NCI-H82 (cell line): ENCODE measurements at places on chromosomes 3 and 15.

GRCh38 chr3:184311633-184312032 is 2.8 kb upstream of the EIF4G1 start:
- no peak for DNase-seq

- no peak for DNase-seq
These were observed 582.9 kb upstream of the PPP2R3A start for GRCh38 chr3:135382621-135383020.

- no peak for DNase-seq
These were observed 33.0 kb downstream of the NME9 start for GRCh38 chr3:138296639-138297038.

DNA sequence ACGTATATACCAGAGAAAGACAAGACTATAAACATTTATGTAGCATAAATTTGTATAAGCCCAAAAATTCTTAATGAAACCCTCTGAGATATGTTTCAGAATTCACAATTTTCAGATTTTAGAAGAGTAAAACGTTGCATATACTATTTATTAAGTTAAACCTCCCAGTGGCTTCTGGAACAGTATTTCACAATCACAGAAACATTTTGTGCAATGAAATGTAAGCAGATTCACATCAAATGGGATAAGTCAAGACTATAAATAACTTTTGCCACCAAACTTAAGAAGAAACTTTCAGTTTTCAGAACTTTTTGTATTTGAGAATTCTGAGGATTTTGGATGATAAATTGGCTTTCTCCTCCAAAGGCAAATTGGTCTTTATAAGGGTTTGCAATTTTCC is 9.2 kb downstream of the SLTM start:
- no peak for DNase-seq

- no peak for DNase-seq
These were observed 51.0 kb downstream of the MME start for GRCh38 chr3:155131104-155131503.

GRCh38 chr15:68349151-68349550 is 71.6 kb downstream of the FEM1B start:
- no peak for DNase-seq

- DNase-seq = peak; percentile 23
These were observed 11.9 kb upstream of the SCG3 start for GRCh38 chr15:51669381-51669780.

GRCh38 chr3:125055331-125055912 is 375 bp downstream of the HEG1 start:
- peak; percentile 62 for DNase-seq

- DNase-seq = peak; percentile 46
These were observed 57.3 kb upstream of the RNF7 start for GRCh38 chr3:141680620-141681389.

DNA sequence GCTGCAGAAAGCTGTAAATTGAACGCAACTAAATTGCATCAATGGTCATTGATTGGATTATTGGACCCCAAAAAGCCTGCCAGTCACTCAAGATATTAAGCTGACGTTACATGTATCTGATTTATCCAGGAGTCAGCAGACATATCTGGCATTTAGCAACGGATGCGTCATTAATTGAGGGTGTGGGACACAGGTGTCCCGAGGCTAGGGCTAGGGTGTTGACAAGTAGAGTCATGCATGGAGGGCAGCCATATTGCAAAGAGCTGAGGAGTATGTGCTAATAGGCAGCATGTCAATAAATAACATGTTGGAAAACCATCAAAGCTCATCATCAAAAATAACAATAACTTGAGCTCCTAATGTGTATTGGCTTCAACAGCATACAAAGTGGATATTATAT is 234.5 kb upstream of the GOLGA6L4 start:
- no peak for DNase-seq

- DNase-seq = peak; percentile 81
These were observed 45.4 kb downstream of the SSR3 start for GRCh38 chr3:156509189-156510174.

DNA sequence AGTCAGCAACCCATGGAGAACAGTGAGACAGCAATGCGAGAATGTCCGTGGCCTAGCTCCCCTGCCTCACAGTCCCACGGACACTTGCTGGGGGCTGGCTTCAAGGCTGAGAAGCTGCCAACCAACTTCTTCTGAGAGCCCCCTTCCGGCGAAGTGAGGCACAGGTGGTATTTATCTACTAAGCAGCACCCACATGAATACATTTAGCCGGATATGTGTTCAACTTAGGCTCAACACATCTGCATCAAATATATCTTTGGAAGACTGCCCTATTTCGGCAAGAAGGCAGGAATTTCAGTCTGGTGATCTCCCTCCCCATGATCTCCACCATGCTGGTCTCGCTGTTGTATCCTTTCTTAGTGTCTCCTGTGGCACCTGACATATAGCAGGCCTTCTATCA is 340.9 kb upstream of the NR2E3 start:
- DNase-seq = peak; percentile 28

- DNase-seq = no peak
These were observed 27.0 kb downstream of the HMCES start for GRCh38 chr3:129305592-129306091.

DNA sequence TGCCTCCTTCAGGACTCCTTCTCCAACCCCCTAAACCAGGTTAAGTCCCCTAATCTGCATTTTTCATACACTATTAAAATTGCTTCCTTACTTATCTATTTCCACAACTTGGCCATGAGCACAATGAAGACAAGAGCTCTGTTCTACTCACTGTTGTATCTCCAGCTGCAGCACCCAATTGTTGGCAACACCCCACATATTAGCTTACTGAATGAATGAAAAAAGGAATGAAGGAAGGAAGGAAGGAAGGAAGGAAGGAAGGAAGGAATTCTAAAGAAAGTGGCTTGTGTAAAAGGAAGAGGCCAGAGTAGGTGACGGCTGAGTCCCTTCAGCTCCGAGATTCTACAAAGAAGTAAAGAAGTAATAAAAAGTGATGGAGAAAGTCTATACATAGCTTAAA is 444.7 kb downstream of the ERC2 start:
- DNase-seq = no peak

DNA sequence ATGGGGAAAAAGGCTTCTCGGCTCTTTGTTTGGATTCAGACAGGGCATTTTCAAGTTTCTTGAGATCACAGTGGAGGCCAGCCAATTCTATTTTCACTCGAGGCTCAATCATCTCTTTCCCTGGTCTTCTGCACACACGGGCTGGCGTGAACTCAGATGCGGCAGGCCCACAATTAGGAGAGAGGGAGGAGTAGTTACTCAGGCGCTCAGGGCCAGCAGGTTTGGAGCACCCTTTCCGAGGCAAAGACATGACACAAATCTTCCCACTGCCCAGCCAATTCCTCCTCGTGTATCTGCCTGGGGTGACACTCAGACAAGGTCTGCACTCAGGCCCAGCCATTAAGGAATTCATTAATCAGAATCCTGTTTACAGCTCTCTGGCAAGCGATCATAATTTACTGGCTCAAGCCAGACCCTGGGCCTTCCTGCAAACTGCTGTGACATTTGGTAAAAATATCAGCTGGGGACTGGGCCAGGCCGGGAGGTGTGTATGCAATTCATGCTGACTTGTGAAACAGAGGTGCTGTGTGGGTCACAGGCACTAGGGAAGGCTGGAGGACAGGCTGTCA is 68.1 kb upstream of the TLE3 start:
- peak; percentile 54 for DNase-seq

- peak; percentile 88 for DNase-seq
These were observed 212.7 kb upstream of the P2RY1 start for GRCh38 chr3:152621967-152622810.

DNA sequence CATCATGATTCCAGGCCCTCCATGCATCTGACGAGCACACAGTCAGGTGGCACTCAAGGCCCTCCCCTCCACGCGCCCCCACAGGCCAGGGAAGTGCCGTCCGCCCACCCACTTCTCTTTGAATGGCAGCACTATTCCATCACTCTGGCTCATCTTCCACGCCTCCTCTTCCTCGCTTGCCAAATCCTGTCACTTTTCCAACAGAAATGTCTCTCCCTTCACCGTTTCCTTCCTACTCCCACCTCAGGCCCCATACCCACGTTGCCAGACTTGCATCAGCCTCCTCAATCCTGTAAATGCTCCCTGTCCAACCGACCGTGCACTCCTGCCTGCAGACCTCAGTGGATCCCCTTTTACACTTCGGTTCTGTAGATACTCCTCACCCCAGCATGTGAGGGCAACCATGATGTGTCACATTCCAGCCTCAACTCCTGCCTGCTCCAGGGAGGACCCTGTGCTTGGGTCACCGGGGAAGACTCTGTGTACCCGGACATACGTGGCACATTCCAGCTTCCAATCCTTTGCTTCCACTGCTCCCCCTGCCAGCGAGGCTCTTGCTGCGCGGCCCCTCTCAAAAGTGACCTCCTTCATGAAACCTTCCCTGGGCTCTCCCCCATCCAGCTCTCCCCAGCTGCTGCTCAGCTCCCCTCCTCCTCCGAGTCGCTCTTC is 29.6 kb downstream of the ADCY5 start:
- DNase-seq = no peak

- DNase-seq = peak; percentile 94
These were observed 165.2 kb upstream of the UMPS start for GRCh38 chr3:124565013-124565412.

GRCh38 chr3:133933097-133934024 is 37.7 kb upstream of the RAB6B start:
- no peak for DNase-seq

GRCh38 chr3:57949785-57950615 is 58.2 kb upstream of the FLNB start:
- DNase-seq = no peak

GRCh38 chr3:175342196-175342595 is 483.1 kb downstream of the NAALADL2 start:
- DNase-seq = peak; percentile 29

DNA sequence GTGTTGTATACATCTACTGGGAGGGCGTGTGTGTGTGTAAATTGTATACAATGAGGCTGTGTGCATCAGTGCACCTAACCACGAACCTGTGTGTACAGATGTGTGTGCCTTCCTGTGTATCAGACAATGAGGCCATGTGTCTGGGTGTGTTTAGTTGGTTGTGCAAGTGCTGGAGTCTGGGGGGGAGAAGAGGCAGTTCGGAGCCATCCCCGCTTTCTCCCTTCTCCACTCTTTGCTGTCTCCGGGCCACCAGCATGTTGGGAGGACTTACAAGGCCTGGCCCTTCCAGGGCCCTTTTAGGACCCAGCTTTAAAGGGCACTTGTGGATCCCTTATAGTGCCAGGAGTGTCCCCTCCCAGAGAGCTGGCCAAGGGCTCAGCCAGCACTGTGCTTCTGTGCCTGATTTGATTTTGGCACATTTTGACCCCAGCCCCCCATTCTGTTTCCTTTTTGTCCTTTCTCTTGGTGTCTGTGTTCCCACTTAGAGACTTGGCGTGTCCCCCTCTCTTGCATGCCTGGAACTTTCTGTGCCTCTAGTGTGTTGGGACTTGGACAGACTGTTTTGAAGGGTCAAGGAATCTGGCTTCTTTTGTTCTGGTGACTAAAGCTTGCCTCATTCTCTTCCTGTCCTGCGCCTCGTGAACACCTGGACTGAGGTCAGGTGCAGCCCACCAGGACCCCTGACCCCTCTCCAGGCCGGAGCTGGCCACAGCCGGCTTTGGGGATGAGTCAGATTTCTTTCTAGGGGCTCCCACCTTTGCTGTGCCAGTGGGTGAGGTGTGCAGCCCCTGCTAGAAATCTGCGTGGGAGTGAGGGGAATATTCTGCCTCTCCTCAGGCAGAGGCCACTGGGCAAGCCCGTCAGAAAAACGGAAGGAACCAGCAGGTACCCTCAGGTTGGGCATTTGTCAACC is 1.5 kb downstream of the CTDSPL start:
- DNase-seq = peak; percentile 12

GRCh38 chr3:183907911-183908331 is 23.2 kb upstream of the PARL start:
- peak; percentile 60 for DNase-seq

GRCh38 chr15:78316283-78317083 is 17.1 kb upstream of the SKIC8 start:
- DNase-seq = peak; percentile 71

DNA sequence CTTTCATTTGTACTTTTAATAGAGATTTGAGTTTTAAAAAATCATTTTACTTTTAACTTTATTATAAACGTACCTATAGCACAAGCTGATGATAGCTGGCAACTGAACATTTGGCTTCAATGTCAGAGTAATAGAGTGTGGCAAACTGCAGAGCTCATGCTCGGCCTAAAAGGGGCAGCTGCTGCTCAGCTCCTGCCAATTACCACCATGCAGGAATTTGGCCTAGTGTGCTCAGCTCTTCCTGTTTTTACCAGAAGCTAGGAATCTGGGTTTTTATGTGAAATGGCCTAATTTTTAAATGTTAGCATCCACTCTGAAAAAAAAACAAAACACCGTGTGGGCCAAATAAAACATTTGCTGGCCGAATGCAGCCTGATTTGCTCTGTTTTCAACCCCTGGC is 1.8 kb downstream of the IFT122 start:
- DNase-seq = peak; percentile 19

DNA sequence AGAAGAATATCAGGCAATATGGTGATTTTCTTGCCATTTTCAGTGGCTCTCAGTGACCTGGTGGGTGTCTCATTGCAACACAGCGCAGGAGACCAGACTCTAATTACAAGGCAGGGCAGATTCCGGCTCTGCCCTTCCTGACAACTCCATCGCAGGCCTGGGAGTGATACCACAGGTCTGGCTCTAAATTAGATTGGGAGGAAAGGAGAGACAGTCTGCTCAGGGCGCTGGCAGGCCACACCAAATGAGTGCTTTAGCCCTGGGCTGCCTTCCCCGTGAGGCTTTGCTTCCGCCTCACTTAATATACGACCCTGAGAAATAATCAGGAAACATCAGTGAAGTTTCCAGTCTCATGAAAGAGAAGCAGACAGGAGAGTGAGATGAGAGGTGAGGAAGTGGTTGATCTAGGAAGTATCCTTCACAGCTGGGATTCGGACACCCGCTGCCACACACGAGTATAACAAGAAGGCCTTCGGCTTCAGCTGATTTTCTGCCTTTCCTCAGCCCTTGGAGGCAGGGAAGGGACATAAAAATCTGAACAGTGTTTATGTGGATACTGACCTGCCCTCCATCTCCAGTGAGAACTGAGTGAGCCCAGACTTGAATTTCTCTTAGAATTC is 73.7 kb upstream of the PROK2 start:
- DNase-seq = no peak

DNA sequence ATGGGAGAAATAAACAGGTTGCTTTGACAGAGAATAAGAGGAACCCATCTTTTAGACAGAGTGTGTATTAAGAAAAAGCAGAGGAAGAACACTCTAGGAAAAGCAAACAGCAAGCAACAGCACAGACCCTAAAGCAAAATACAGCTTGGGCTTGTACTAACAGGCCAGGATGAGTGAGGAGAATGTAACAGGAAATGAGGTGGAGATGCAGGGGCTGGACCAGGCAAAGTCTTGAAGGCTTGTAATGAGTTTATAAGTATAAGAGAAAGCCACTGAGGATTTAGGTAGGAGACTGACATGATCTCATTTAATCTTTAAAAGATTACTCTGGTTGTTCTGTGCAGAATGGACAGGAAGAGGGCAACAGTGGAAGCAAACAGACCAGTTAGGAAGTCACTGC is 4.9 kb downstream of the UBR1 start:
- peak; percentile 86 for DNase-seq

- no peak for DNase-seq
These were observed 32.1 kb upstream of the PIAS1 start for GRCh38 chr15:68022061-68022460.

- DNase-seq = no peak
These were observed 26.0 kb downstream of the SYNM start for GRCh38 chr15:99130765-99131440.

- DNase-seq = peak; percentile 97
These were observed 86.9 kb downstream of the SEMA5B start for GRCh38 chr3:122940628-122941086.
